ENCODE measurements at places on chromosomes 6 and 20.

- no peak for DNase-seq
Measured at GRCh38 chr6:100194535-100194934, 200.5 kb upstream of the MCHR2 start.

DNA sequence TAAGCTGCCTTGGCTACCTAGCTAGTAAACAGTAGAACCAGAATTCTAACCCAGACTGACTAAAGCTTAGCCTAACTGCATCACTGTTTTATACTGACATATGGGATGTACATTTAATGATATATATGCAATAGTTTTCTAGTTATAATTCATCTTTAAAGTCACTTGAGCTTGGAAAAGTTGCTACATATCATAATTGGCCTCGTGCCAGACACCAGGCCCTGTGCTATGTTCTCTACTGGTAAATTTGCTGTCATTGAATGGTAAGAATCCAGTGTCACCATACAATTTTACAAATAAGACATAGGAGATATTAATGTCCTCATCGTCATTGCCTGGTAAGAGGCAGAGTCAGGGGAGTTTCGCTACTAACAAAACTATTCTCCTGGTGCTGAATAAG is 396.8 kb downstream of the CDKAL1 start:
- no peak for DNase-seq

DNA sequence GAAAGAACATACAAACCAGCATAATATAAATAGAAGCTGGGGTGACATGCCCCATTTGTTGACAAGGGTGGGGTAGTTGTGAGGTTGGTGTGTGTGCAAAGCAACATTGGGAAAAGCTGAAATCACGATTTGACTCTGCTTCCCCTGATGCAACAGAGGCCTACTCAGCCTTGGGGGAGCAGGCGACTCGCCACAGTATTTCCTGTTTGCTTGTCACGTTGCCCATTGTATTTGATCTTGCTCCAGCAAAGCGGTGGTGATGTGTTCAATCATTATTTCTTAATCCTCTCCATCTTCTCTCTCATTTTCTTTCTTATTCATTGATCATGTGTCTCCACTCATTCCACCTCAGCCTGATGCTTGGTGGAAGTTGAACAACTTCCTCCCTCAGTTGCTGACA is 165.8 kb upstream of the CITED2 start:
- DNase-seq, result no peak

DNA sequence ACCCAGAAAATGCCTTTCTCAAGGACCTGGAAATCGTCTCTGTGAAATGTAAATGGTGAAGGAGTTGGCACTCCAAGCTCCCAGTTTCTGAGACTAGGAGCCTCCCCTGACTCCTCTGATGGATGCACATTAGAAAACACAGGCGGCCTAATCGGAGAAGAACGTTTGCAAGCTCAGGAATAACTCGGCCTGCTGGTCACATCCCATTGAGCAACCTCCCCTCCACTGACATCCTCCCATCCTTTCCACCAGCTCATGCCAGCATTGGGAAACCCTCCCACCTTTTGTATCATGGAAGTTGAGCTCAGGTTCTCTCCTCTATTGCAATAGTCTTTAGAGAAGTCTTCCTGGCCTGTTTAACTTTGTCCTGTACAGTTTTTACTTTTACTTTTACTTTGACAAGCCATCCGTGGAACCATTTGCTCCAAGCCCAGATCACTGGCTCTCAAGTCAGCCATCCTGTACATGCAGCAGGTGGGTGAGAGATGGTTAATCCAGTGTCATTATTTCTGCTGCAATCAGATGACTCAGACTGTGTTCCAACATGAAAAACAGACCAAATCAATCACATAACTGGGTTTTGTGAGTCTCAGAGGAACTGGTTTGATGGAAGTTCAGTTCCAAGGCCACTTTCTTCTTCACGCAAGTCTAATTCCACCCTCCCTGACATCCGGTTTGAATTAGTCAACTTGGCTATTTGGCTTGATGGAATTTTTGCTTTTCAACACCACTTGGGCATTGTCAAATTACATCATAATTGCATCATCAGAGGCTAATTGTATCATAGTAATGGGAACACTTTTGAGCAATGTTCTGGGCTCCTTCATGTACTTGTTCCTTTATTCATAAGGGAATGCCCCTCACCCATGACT is 619.4 kb upstream of the CDH4 start:
- DNase-seq, result no peak

DNA sequence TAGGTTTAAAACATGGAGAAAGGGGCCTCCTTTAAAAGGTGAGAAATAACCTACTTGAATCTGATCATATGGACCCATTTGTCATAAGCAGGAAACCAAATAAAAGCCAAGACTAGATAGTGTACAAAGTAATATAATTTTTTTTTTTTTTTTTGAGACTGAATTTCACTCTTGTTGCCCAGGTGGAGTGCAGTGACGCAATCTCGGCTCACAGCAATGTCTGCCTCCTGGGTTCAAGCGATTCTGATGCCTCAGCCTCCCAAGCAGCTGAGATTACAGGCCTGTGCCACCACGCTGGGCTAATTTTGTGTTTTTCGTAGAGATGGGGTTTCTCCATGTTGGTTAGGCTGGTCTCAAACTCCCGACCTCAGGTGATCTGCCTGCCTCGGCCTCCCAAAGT is 89.2 kb downstream of the SASH1 start:
- DNase-seq, result no peak

DNA sequence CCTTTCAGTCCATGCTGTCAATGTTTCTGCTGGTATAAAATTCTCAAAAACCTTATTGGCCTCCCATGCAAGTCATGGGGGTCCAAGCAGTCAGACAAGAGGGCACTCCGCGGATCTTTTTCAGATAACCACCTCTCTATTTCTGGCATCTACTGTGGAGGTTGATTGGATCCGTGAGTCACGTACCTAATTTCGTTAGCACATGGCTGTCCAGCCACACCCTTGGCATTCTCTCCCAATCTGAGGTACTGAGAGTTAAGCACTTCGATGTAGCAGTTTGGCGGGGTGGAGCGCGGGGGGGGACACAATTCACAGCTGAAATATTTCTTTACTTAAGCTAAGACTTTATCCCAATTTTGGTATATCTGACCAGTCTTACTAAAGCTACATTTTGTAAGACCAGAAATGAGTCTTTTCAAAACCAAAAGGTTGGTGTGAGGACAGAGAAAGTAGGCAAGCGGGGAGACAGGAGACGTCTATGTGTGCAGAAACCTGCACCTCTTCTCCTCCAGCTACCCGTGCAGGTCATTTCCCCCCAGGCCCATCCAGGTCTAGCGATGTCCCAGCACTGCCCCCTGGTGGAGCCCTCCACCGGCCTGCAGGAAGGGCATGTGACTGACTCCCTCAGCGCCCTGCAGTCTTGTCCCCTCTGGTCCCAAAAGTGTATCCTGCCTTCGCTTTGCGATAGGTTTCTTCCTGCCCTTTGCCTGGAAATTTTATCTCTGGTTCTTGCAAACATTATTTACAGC is 113.1 kb downstream of the ADAT2 start:
- DNase-seq, result no peak

DNA sequence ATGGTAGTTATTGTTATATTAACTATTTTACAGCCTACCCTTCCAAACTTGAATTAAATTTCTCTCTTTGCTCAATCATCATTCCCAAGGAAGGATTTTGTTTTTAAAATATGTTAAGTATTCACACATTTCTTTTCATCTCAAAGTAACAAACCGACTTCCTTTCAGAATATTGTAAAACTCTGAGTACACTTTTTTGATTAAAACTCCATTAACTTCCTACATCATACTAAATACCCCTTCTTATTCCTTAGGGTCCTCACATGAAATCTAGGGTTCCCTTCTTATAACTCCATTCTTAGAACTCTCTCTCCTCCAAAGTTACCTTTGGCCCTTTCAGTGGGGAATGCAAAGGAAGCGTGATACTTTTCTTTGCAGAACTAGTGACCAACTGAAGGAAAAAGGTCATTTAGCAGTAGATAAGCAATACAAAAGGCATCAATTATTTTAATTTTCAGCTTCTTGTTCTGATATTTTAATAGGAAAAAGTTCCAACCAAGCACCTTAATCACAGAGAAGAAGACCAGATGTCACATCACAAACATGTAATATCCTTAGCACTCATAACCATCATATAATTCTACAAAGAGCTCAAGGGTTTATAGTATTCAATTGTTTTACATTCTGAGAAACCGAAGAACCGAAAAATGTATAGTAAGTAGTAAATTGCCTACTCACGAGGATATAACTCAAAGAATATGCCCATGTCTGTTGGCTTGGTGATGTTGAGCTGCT is 494 bp downstream of the RHAG start:
- no peak for DNase-seq

GRCh38 chr6:83511266-83511665 is 1.1 kb upstream of the PRSS35 start:
- DNase-seq, result no peak

DNA sequence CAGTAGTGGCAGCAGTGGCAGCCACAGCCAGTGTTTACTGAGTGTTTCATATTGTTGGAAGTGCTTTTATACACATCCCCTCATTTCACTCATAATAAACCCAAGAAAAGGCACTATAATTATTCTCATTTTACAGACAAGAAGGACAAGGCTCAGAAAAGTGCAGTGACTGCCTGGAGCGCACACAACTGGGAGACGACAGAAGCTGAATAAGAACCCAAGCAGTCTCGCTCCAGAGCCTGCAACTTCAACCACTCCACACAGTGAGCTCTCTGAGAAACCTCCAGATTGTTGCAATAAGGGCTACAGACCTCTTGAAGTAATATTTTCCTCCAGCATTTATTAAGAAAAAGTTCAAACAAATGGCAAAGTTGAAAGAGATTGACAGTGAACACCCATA is 76.9 kb downstream of the PLCG1 start:
- no peak for DNase-seq

DNA sequence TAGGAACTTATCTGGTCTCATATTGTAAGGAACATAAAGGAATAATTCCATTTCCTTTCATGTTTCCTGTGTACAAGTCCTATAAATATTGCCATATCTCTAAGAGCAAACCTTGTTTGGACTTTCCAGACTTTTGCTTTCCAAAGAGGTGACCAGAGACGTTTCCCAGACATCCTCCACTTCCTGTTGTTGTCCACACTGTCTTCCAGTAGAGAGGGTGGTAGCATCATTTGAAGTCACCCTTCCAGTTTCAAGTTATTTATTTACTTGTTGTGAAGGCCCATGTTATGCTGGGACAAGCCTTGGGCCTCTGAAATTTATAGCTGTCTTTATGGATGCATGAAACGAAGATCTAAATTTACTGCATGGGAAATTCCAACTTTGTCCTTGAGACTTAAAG is 10.6 kb upstream of the TGM3 start:
- no peak for DNase-seq

DNA sequence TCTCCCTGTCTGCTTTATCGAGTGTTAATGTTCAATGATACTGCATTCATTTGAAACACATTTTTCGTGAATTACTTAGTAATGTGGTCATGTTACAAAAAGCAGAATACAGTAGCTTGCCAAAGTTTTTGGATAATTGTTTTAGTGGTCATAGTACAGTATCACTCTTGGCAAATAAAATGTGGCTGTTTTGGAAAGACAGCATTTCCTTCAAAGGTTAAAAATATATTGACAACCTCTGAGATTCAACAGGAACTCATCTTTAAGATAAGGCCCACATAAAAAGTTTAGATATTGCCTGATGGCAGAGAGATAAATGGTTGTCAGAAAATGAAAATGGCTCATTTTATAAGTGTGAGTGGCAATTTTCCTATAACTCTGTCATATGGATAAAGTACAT is 297.7 kb upstream of the MAN1A1 start:
- DNase-seq, result no peak

- DNase-seq, result no peak
Measured at GRCh38 chr6:141562186-141562811, 570.4 kb upstream of the GJE1 start.

DNA sequence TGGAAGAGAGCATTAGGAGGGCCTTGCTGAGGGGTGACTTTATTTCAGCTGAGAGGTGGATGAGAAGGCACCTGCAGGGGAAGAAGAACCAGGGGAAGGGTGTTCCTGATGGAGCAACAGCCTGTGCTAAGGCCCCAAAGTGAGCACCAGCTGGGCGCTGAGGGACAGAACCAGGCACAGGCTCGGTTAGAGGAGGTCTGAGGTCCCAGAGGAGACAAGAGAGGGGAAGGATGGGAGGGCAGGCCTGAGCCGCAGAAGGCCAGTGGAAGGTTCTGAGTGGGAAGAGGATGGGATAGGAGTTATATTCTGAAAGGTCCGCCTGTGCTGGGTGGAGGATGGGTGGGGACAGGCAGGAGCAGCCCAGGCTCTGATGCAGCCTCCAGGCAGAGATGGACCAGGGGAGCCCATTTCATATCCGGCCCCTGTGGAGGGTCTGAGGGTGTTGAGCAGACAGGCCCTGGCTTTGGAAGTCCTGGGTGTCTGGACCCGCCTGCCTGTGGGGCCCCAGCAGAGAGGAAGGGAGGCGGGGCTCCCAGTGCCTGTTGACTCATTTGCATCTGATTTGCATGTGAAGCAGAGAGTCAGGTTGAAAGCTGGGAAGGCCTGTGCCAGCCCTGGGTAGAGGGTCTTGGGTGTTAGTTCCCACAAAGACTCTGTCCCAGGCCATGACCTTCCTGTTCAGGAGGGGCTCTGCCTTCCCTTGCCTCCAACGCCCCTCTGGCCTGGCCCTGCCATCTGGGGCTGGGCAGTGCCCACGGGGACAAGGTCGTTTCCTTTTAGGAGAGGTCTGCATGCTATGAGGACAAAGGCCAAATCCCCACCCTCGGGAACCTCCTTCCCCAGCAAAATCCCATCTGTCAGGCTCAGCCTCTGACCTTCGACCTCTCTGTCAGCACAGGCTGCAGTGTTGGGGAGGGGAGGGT is 10.6 kb upstream of the FAM110A start:
- no peak for DNase-seq

DNA sequence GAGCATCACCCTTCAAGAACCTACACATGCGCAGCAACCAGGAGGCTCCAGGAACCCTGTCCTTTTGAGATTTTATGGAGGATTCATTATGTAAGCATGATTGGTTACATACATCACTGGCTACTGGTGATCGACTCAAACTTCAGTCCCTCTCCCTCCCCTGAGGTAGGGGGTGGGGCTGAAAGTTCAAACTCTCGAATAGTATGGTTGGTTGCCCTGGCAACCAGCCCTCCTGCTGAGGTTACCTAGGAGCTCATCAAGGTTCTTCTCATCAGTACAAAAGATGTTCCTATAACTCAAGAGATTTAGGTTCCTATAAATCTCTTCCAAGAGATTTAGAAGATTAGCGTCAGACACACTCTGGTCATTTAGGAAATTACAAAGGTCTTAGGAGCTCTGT is 21.9 kb upstream of the ZSCAN9 start:
- DNase-seq, result no peak

- DNase-seq, result no peak
Measured at GRCh38 chr6:15402406-15403045, 156.7 kb downstream of the JARID2 start.

DNA sequence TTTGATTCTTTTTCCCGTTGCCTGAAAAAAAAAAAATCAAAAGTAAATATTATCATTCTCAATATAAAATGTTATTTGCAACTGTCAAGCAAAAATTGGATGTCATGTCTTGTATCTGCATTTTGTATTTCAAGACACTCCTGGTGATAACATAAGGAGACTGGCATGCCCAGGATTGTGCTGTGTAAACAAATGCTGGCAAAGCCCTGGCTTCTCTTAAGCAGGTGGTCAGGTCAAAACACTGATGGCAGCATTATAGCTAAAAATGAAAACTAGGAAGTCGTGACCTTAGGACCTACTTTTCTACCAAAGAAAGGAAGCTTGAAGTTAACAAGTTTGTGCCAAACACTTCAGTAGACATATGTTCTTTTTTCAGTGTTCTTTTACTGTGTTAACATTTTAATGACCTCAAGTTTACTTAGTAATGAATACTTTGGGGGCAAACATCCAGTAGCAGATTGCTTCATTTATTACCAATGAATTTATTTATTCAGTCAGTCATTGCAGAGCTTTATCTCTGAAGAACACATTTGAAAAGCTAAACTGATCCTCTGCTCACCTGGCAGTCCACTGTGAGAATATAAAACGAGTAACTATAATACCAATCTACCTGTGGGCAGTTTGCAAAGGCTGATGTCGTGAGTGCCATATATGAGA is 243.1 kb upstream of the FLRT3 start:
- DNase-seq, result no peak
